ENCODE measurements at places on chromosomes 3 and 15. TPM values are rescaled to one million over a fixed set of nuclear protein-coding genes. Genes with fewer than 3 reads are reported as not detected.

The INO80 gene
- 19.7 TPM for total RNA-seq

The SLC6A11 gene
- not detected for total RNA-seq

The TRH gene
- total RNA-seq = not detected

The IL17RC gene
- total RNA-seq = 33.4 TPM

GRCh38 chr3:12752102-12752501 is 7.0 kb downstream of the TMEM40 start:
- no peak for DNase-seq

DNA sequence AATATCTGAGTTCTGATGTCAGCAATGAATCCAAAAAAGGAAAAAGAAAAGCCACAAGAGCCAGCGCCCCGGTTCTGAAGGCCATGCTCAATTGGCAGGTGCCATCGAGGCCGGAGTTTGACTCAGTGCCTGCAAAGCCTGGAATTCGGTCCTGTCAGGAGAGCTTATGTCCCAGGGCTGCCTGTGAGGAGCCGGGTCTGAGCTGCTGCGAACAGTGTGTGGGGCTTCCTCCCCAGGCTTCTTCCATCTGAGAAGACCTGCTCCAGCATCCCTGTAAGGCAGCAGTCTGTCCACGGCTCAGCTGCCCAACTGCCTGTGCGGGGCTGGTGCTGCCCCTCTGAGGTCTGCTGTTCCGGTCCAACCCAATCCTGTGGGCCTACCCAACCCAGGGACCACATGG is 46.1 kb downstream of the ROPN1B start:
- DNase-seq = no peak

- DNase-seq = no peak
Observed at GRCh38 chr3:151035072-151035471, 50.4 kb upstream of the MED12L start.

- no peak for DNase-seq
Observed at GRCh38 chr3:188832961-188833721, 338.6 kb upstream of the TPRG1 start.

DNA sequence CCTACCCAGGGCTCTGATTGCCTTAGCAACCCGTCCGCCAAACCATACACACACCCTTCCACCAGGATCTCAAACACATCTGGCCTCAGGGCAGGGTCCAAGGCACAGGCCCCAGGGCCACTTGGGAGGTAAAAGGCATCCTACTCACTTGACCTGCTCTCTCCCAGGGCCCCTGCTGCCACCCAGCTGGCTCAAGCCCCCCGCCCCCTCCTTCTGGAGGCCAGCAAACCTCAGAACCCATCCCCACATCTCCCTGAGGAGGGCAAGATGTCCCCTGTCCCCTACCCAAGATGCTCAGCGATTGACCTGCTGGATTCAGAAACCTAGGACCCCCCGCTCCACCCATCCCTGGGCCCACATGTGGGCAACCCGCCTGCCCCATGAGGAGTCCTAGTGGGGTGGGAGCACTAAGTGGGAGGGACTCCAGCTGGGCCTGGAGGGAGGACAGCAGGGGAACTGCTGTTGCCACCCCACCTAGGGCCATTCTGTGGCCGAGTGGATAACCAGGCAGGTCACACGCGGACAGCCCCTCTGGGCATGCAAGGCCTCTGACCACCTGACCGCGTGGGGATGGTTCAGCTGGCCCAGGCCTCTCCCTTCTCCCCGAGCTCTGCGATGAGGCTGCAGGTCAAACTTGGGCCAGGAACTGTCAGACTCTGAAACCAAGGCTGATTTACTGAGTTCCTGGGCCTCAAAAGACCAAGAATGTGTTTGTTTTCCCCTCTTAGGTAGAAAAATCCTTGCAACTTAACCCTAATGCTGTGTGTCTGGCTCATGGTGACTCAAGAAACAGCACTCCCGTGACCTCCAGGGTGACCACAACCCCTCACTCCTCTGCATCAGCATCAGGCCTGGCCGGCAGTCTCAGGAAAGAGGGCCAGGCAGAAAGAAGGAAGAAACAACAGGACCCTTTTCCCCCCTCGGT is 4.2 kb downstream of the MFGE8 start:
- no peak for DNase-seq

DNA sequence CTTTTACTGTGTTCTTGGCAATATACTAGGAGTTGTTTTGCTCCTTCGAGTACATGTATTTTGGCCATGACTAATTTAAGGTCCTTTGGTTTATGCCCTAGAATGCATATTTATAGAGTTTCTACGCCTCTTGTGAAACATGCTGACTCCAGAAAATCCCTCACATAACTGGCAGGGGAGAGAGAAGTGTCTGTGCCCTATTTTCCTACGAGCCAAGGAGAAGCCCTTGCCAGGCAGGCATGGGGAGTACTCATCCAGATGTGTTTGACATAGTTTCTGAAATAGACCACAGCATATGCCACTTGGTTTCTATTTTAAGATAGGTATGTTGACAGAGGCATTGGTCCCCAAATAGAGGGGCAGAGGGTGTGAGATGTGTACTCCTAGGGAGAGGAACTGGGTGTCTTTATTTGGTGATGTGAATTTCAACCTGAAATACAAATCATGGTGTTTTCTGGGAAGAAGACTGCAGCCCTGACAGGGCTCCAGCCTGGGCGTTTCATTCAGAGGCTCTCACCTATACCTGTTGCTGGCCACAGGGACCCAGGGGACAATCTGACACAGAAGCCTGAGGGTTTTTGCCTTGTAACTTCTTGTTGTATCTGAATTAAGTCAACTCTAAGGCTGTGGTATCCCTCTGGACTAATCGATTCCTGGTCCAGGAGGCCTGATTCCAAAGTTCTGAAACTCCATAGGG is 267.8 kb upstream of the C2CD4B start:
- DNase-seq = no peak

GRCh38 chr3:183188895-183189462 is 26.4 kb upstream of the LAMP3 start:
- peak; percentile 60 for DNase-seq

DNA sequence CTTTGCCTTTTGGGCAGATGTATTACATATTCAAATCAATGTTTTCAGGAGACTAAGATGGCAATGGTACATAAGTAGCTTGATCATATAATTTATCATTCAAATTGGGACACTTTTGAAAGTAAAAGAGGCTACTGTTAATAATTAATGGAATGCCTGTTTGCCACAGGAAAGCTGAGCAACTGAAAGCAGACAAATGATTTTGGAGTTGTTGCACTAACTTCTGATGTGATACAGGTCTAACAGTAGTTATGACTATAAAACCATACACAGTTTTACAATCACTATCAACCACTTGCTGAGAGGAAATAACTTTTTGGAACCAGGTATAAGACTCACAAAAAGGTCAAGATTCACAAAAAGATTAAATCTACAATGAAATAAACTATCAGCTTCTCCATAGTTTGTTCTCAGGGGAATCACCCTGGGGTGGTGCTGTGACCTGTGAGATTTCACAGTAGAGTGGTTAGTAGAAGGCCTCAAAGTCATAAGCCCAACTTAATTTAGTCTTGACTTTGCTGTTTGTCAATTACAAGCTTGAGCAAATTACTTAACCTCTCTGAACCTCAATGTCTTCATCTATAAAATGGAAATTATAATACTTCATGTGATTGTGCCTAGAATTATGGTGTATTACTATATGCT is 42.7 kb downstream of the HHLA2 start:
- DNase-seq = no peak

GRCh38 chr3:107590786-107591185 is 68.0 kb downstream of the BBX start:
- DNase-seq = no peak

DNA sequence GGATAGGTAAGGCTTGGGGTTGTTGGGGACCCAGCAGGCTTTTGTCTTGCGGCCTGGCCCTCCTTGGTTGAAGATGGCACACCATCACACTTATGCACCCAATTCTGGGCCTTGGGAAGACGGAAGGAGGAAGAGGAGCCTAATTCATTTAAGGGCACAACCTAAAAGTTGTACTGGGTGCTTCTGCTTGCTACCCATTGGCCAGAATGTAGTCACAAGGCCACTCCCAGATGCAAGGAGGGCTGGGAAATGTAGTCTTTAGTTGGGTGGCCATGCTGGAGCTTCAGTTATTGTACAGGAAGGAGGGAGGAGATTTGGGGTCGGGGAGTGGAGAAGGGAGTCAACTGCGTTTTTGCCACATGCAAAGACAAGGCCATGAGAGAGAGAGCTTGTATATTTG is 109.2 kb downstream of the TMEM266 start:
- no peak for DNase-seq

DNA sequence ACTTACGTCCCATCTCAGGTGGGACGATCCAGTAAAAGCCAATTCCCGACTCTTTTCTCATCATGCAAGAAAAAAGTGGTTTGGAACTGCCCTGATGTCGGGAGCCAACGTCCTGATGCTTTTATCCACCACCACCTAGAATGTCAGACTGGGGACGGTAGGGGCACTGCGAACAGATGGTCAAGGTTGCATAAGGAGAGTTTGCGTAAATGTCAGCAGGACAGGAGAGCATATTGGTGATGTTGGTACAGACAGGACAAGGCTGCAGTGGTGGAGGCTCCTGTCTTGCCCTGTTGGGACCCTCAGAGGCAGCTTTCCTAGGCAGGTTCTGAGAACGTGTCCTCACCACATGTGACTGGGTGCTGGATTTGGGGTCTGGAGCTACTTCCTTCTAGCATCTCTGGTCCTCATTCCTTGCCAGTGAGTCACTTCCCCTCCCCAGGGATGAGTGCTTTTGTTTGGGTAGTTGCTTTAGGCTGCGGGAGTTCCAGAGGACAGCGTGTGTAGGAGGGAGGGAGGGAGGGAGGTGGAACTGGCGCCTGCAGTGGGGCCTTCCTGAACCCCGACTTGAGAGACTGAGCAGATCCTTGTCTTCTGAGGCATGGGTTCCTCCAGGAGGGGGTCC is 21.0 kb downstream of the THSD4 start:
- DNase-seq = no peak

DNA sequence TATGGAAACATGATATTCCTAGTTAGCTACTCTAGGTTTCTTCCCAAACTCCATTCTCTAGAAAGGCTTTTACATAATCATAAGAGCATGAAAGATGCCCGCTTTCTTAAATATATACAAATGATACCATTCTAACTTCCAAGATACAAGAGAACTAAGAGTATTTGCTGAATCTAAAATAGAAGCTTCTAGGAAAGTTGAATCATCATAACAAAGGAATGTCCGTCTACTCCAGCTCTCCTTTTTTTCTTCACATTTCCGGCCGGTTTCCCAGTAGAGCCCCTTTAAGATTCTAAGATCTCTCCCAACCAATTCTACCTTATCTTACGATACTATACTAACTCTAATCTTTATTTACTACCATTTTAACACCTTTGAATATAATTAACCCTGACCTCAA is 60.1 kb downstream of the RAD18 start:
- DNase-seq = no peak

- DNase-seq = no peak
Observed at GRCh38 chr3:34988296-34988695, 651.0 kb upstream of the ARPP21 start.

- DNase-seq = no peak
Observed at GRCh38 chr3:103992469-103992868, 1374.2 kb upstream of the ALCAM start.

DNA sequence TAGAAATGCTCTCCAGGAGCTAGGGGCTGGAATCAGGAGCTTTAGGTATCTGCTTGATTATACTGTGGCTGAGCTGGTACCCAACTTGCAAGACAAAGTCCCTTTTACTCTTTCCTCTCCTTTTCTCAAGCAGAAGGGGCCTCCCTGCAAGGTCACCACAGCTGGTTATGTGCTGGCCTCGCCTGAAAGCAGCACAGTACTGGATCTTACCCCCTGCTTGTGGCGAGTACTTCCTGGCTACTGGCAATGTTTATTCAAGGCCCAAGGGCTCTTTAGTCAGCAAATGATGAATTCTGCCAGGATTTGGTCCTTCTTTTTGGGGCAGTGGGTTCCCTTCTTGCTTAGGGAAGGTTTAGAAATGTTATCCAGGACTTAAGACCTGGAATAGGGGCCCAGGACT is 234.6 kb downstream of the RAP2B start:
- no peak for DNase-seq

DNA sequence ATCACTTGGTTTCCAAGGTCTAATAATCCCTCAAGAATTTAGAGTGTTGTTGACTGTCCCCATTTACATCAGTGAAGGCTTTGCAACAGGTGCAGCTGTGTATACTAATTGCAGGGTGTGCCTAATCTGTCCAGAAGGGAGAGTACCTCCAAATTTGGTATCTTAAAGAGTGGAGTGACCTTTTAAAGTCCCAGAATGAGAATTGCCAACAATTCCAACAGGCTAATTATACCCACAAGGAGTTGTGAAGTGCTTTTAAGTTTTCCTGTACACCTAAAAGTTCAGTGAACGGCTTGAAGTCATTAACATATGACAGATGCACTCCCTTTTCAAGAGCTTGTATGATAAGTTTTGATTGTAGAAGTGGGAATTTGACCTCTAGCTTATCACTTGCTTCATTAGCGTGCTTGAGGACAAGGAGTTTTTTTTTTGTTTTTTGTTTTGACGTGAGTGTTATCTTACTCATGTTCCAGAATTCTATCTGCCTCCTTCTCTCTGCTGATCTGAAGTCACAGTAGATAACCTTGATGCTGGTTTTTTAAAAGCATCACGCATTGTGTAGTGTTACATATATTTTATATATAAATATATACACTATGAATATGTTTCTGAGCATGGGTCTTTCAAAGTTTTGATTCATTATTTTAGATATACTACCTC is 26.3 kb downstream of the CDIN1 start:
- DNase-seq = no peak

DNA sequence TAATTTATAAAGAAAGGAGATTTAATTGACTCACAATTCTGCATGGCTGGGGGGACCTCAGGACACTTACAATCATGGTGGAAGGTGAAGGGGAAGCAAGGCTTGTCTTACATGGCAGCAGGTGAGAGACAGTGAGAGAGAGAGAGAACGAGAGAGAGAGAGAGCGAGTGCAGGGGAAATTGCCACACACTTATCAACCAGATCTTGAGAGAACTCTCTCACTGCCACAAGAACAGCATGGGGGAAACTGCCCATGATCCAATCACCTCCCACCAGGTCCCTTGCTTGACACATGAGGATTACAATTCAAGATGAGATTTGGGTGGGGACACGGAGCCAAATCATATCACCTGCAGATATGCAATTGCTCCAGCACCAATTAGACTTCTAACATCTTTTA is 7.1 kb upstream of the RPL39L start:
- DNase-seq = no peak

DNA sequence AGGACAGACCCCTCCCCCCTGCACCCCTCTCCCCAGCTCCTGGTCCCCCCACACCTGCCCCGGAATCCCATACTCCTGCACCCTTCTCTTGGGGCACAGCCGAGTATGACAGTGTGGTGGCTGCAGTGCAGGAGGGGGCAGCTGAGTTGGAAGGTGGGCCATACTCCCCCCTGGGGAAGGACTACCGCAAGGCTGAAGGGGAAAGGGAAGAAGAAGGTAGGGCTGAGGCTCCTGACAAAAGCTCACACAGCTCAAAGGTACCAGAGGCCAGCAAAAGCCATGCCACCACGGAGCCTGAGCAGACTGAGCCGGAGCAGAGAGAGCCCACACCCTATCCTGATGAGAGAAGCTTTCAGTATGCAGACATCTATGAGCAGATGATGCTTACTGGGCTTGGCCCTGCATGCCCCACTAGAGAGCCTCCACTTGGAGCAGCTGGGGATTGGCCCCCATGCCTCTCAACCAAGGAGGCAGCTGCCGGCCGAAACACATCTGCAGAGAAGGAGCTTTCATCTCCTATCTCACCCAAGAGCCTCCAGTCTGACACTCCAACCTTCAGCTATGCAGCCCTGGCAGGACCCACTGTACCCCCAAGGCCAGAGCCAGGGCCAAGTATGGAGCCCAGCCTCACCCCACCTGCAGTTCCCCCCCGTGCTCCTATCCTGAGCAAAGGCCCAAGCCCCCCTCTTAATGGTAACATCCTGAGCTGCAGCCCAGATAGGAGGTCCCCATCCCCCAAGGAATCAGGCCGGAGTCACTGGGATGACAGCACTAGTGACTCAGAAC is 9.8 kb downstream of the MAP1A start:
- DNase-seq = no peak

GRCh38 chr3:36403661-36404060 is 23.4 kb downstream of the STAC start:
- DNase-seq = no peak

Measured in left colon (tissue), 2 donors.